ENCODE measurements at places on chromosomes 2 and 18.

DNA sequence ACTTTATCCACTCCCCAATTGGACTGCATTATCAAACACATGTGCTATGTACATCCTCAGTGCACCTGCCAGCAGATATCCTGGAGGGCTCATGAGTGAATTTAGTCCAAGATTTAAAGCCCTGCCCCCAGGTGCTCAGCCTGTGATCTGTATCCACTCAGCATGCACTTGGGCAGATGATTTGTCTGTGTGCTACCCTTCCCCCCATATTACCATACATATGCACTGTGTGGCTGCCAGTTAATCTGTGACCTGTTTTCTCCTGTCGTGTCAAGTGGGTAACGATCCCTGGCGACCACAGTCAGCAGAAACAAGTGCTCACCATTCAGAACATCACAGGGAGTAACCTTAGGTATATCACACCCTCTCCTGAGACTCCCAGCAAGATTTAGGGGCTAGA lies 10.2 kb downstream of the NAGK start:
- no peak for DNase-seq

DNA sequence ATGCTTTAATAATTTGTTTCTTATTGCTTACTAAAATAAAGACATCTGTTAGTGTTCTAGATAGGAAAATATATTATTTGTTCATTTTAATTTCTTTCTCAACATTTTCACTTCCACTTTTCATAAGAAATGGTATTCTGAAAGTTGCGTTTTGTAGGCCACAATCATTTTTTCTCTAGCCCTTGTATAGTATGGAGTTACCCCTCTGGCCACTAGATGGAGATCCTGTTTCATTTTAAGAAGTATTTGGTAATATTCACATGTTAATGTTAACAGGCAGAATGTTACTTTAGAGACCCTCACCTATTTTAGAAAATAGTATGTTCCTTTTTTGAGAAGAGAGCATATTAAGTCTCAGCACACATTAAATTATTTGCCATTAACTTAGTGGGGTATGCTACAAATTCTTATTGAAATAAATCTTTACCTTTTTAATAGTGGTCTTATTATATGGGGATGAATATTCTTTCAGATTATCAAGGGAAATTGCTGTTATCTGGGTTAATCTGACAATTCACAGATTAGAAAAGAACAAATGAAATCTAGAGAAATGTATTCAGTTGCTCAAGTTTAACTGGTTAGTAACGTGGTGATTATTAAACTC lies 73.9 kb upstream of the TTC27 start:
- DNase-seq: peak; percentile 71

- no peak for DNase-seq
Measured at GRCh38 chr18:55910296-55910695, 322.3 kb upstream of the TCF4 start.

- DNase-seq: no peak
Measured at GRCh38 chr2:69253611-69254301, 133.3 kb downstream of the GFPT1 start.

GRCh38 chr2:199958014-199958413 lies 2.6 kb downstream of the MAIP1 start:
- no peak for DNase-seq

DNA sequence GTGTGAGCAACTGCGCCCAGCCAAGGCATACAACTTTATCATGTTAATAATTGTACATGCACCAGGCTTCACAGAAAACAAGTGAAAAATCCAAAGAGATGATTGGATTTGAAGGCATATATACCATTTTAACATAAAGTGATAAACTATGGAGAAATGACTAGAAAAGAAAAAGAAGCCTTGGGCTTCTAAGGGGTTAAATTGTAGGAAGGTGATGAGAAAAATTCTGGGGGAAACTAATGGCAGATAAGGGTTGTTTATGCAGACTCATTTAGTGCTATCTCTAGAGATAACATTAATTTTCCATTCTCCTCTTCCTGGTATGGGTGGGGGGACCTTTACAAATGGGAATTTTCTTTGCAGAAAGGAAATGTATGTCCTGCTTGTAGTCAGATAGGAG lies 154.0 kb downstream of the TMEM17 start:
- DNase-seq: no peak

- no peak for DNase-seq
Measured at GRCh38 chr2:40329739-40330030, 122.2 kb downstream of the SLC8A1 start.
